ENCODE measurements at places on chromosomes 12 and 14. TPM values are rescaled to one million over a fixed set of nuclear protein-coding genes. Genes with fewer than 3 reads are reported as not detected.

GRCh38 chr12:1222858-1223639, 232.0 kb downstream of the ERC1 start:
- no peak for DNase-seq

Gene DEPDC4
- 0.76 TPM for total RNA-seq

GRCh38 chr12:68559984-68560850, 50.5 kb upstream of the RAP1B start:
- DNase-seq, result no peak

DNA sequence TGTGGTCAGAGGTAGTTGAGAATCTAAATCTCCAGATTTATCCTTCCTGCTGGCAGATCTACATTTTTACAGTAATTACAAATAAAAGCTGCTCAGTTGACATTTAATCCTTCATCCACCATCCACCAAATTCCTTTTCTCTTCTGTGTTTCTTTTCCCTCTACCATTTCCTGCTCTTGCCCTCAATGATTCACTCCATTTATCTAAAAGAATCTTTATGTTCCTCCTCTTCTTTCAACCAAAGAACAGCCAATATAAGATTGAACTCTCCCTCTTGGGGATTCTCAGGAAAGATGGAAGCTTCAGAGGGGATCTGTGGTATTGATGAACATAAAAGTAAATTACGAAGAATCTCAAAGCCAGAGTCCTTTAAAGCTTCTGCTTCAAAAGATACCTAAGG, 4.4 kb downstream of the MAP4K5 start:
- DNase-seq, result no peak

GRCh38 chr14:68451696-68452373, 341.0 kb downstream of the ZFP36L1 start:
- DNase-seq, result no peak

Gene TMCC3
- 11.9 TPM for total RNA-seq

GRCh38 chr12:70091021-70091521, 152.2 kb upstream of the CNOT2 start:
- no peak for DNase-seq

- no peak for DNase-seq
Observed at GRCh38 chr14:79656496-79656895, 554.8 kb downstream of the DIO2 start.

Gene IRAK3
- total RNA-seq, result 1.5 TPM

DNA sequence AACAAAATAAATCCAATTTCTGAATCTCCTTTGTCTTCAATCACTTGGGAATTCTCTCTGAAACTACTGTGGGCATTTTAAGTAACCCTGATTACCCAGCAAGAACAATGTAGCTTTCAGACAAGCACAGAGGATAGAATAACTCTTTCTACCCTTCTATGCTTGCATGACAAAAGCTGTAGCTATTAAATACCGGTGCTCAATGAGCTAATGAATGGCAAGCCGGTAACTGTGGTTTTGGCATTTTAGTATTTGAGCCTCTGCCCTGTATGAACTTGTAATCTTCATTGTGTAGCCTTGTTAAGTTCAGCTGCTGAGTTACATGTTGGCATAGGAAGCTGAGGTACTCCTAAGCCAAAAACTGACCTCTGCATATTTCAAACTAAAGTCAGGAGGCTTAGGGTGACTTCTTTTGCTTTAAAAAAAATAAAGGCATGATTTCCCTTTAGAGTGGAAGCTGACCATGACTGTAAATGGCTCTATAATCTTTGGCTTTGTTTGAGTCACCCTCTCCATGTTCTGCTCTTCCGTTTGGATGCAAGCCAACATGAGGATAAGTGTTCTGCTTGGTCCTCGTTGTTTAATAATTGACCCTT, 171.0 kb upstream of the HIF1A start:
- DNase-seq, result no peak

Gene LGR5
- total RNA-seq, result 0.21 TPM

GRCh38 chr12:89160716-89161123, 191.6 kb downstream of the DUSP6 start:
- DNase-seq, result no peak

DNA sequence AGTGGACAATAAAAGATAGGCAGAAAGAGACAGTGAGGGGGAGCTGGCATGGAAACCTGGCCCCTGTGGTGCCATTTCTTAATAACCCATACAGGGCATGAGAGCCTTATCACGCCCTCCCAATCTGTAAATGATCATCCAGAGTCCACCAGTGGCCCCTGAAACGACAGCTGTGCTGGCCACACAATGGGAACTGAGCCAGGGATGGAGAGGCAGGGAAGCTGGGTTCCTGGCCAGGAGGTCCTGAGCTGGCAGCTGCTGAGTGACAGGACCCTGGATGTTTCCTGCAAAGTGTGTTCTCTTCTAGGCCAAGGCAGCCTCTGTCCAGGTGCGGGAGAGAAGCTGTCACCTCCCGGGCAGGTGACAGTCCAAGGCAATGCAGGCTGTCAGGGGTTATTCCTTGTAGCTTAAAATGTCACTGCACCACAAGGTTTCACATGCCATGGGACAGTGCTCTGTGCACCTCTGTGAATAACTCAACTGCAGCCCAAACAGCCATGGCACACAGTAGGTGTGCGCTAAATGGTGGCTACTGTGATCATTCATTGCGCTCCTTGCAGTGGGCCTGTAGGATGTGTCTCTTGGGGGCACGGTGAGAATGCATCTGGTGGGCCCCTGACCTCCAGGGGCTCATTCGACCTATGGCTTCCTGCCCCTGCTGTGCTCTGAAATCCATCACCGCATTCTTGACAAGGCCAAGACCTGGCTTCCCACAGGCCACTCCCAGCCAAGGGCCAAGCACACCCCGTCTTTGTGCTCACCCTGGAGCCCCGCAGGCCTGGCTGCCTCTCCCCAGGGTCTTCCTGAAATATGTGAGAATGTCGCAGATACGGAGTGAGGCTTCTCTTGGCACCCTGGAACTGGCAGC, 46.3 kb upstream of the BCL11B start:
- no peak for DNase-seq

Gene FLVCR2
- 7.6 TPM for total RNA-seq

DNA sequence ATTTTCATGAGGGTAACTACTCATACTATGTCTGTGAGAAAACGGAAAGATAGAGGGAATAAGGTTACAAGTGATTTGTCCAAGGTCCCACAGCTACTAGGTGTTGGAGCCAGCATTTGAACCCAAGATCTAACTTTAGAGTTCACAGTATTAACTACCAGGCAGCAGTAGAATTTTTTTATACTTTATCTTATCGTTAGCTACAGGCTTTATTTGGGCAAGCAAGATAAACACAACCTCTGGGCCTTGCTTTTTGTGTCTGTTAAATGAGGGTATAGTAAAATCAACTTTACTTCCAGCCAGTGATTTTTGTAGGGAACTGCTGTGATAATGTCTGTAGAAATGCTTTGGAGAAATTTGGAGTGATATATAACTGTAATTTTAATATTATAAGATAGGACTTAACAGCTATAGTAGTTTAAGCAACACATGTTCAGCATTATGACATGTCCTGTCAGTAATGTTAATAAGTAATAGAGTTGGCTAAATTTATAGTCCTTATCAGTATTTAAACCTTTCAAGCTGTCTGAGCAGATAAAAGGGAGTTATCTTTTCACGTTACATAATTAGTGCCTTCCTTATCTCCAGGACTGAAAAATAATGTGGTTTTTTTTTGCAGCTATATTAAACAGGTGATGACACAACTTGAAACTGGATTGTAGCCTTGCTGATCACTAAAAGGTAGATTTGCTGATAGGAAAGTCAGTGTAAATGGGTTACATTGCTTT, 12.8 kb downstream of the LEMD3 start:
- DNase-seq, result no peak

Gene FGF23
- not detected for total RNA-seq

DNA sequence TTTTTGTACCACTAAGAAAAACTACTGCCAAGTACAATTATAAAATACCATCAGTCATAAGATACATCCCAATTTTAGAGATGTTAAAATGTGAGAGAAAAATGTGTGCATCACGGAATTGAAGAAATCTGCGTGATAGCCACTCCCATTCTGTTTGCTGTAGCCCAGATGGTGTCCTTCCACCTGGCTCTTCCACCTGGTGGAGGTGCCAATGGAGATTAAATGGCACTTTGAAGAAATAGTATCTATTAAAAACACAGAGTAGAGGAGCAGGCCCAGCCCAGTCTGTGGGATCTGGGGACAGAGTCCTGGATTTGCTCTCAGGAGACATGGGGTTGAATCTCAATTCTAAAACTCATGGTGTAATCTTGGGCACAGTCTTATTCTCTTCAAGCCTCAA, 35.5 kb downstream of the TSPAN11 start:
- DNase-seq, result no peak

Gene HOXC12
- not detected for total RNA-seq

Gene CIROP
- not detected for total RNA-seq

Gene AICDA
- not detected for total RNA-seq

Data from esophagus squamous epithelium (tissue), 5 donors.